ENCODE measurements at places on chromosomes 4 and X.

DNA sequence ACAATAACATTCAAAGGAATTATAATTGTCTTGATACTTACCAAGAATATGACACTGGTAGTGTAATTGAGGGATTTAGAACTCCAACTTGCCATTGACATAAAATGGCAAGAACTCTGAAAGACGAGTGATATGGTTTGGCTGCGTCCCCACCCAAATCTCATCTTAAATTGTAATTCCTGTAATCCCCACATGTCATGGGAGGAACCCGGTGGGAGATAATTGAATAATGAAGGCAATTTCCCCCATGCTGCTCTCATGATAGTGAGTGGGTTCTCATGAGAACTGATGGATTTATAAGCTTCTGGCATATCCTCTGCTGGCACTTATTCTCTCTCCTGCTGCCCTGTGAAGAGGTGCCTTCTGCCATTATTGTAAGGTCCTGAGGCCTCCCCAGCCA is 1536.4 kb downstream of the TECRL start:
- no peak for DNase-seq

GRCh38 chr4:102324730-102325129 is 20.6 kb downstream of the SLC39A8 start:
- no peak for DNase-seq

DNA sequence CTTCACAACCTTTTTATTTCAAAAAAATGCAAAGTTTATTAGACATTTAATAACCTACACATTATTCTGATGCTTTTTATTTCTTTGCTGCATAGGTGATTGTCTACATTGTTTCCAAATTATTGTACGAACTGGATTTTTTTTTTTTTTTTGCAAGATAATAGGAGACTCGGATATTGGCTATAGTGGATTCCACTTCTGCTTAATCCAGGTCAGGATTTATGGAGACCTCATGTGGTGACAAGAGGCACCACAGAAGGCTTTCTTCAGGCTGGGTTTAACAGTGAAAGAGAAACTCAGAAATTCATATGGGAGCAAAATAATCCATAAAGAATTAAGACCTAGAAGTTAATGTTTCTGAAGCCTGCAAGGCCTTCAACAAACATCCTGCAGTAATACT is 2.4 kb upstream of the SLIT2 start:
- DNase-seq: no peak

GRCh38 chrX:68114573-68115129 is 318.6 kb downstream of the OPHN1 start:
- DNase-seq: no peak

GRCh38 chr4:76458825-76459224 is 23.8 kb downstream of the SHROOM3 start:
- no peak for DNase-seq

- no peak for DNase-seq
Observed at GRCh38 chrX:55702671-55703070, 14.9 kb upstream of the RRAGB start.

DNA sequence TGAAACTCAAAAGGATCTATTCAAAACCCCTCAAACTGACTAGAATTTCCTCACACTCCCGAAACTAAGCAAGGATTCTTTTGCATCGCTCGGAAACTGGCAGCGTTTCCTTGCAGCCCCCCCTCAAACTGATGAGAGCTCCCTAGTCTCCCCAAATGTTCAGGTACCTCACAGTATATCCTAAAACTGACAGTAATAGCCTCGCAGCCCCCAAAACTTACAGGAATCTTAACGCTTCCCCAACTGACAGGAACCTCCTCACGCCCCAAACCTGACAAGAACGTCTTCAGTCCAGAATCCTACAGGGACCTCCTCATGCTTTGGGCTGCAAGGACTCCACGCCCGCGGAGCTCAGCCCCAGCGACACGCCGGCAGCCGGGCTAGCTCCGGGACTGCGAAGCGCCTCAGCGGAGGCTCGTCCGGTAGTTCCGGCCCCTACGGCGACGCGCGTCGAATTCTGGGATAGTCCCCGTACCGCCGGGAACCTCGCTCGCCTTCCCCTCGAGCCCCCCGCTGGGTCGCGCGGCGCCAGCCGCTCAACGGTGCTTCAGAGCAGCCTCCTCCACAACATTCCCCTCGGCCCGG is 640 bp downstream of the PHF8 start:
- DNase-seq: no peak

- DNase-seq: no peak
Observed at GRCh38 chrX:101057093-101057714, 5.3 kb upstream of the TRMT2B start.

DNA sequence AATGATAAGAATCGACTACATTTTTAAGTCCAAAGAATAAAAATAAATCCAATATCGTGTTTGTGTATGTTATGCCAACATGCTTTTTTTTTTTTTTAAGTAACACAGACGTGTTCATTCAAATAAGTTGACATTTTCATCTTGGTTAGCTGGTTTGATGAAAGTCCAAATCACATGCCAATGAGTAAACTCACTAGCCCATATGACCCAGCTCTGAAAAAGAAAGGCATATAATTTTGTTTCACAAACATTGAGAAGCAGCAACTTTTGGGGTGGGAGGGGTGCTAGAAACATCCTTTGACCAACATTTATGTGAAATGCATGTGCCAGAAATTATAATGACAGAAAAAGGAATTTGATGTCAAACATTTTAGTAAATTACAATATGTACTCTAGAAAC is 61.6 kb upstream of the SPP1 start:
- no peak for DNase-seq

GRCh38 chr4:72388521-72388920 is 180.5 kb downstream of the ADAMTS3 start:
- DNase-seq: no peak

DNA sequence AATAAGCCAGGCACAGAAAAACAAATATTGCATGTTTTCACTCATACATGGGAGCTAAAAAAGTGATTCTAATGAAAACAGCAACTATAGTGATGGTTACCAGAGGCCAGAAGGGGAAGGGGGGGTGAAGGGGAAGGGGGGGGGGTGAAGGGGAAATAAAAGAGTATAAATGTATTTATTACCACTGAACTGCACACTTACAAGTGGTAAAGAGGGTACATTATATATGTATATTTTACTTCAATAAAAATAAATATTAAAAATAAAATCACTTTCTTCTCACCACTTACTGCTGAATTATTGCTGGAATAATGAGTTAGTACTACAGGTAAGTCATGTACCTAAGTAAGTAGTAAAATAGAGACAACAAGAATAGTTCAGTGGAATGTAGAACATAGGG is 2.1 kb upstream of the VCX3B start:
- no peak for DNase-seq

DNA sequence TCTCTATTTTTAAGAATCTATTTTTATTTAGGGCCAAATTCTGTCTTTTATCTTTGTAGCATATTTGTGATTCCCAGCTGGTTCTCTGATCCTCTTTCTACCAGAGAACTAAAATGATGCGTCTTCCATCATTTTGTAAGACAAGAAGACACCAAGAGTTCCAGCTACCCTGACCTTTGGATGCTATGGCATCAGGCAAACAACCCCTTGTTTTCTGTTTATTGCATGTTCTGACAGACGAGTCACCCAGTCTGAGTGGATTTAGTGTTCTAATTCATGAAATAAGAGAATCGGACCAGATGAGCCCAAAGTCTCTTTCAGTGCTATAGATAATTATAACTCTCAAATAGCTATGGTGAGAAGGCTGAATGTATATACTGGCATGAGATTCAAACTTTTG is 69.7 kb downstream of the ZFYVE28 start:
- DNase-seq: no peak

DNA sequence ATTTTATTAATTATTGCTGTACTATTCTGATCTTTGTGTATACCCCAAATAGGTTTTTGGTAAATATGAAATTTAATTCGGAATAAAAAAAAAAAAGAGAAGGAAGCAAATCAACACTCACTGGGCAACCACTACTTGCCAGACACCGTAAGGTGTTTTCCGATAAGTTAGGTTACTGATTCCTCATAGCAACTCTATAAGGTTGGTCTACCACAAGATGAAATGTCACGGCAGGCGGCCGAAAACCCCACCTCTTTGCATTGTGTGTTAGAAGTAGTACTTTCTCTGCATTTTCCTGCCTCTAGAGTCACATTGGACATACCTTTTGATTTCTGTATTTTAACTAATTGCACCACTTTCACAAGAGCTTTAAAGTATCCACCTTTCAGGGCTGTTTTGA is 44.5 kb upstream of the RASGEF1B start:
- no peak for DNase-seq

GRCh38 chr4:142777045-142777743 is 68.9 kb downstream of the INPP4B start:
- DNase-seq: no peak

- no peak for DNase-seq
Observed at GRCh38 chr4:161893566-161893965, 270.2 kb downstream of the FSTL5 start.

GRCh38 chr4:3689576-3690550 is 76.3 kb upstream of the ADRA2C start:
- DNase-seq: no peak

DNA sequence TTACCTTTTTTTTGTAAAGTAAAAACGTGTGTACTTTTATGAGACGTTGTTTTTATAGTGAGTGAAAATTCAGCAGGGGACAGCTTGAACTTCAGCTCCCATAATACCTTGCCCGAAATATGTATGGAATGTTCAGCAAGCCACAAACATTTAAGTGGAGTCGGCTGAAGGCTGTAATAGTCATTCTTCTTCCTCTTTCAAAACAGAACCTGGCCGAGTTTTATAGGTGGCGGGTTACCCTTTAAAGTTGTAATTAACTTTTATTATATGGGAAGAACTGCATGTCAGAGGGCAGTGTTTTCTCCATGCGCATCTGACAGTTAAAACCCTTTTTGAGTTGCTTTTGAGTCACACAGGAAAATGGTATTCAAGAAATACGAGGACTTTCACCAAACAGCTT is 50.7 kb downstream of the CLDN34 start:
- no peak for DNase-seq

GRCh38 chr4:79489506-79489905 is 81.5 kb upstream of the GK2 start:
- DNase-seq: no peak

DNA sequence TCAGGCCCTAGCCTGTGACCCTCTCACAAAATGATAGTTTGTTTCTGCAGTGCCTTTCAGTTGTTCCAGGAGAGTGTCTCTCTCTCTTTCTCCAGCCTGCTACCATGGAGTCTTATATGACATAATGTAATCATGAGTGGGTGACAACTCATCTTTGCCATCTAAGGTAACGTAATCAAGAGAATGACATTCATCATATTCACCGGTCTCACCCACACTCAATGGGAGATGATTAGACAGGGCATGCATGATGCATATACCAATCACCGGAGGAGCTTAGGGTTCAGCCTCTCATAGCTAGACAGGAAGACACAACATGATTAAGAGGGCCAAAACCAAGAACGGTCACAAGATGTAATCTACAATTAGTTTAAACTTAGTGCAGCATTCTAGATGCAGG is 97.1 kb upstream of the FAM9B start:
- no peak for DNase-seq

- no peak for DNase-seq
Observed at GRCh38 chrX:150203248-150203645, 159.9 kb upstream of the MAMLD1 start.

DNA sequence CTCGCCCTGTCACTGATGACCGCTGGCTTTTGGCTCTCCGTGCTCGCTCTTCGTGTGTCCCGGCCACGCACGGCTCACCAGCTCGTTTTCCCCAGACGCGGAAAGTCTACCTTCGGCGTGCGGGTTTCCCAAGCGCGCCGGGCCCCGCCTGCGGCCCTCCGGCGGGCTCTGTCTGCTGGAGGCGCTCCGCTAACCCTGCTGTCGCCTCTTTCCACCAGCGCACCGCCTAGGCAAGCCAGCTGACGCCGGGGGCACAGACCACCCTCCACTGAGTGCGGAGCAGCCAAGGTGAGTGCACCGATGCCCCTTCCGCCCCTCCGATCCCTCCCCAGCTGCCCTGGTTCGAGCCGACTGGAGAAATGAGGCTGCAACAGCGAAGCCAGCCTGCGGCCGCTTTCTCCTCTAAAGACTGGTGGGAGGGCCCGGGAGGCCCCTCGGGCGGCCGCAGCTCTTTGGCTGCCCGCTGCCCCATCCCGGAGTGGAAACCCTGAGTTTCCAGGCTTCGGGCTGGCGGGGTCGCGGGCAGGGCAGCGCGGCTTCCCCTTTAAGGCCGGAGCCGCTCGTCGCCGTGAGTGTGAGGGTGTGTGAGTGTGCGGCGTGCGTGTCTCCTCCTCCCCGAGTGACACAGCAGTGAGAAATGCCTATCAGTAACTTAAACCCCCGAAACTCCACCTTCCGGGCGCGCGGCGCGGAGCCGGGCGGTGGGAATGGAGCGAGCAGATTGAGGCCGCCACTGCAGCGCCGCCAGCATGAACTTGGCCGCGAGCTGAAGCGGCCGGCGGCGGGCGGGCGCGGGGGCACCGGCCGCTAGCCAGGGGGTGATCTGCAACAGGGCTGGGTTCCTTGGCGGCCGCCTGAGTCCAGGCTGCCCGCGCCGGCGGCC is at the start of gene MAMLD1:
Gene MAMLD1 (plus strand): TSS at position 719 of the 883 bp plus-strand sequence. CDS start 82,200 bp downstream, outside the sequence.
- no peak for DNase-seq

GRCh38 chr4:184447664-184448063 is 26.7 kb downstream of the IRF2 start:
- DNase-seq: no peak

DNA sequence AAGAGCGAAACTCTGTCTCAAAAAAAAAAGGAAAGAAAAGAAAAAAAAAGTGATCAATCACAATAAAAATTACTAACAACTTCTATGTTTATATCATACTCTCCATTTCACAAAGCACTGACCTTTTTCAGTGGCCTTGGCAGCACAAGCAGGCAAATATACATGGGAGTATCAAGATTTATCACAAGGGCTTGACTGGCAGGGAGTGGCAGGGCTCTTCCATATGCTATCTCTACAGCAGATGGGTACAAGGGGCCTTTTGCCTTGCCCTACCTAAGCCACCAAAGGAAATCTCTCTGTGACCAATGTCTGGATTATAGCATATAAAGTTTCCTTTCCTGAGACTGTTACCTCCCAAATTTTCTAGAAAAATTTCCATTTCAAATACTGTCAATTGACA is 24.4 kb downstream of the TSPAN5 start:
- DNase-seq: no peak

DNA sequence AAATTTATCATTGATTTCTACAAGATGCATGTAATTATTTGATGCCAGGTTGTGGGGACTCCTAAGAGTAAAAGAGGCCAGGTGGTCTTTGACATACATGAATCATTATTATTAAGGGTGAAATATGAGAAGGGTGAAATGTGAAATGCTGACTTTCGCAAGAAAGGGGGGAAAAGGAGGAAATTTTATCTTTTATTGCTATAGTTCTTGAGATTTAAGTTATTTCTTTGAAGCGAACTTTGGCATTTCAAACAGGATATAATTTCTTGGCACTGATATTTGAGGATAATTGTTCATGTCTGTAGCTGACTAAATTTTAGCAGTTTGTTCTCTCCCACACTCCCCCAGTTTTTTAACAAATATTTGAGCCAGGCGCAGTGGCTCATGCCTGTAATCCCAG is 80.1 kb downstream of the TMEM131L start:
- DNase-seq: no peak

GRCh38 chr4:89070041-89070440 is 13.1 kb upstream of the FAM13A start:
- DNase-seq: no peak

- DNase-seq: no peak
Observed at GRCh38 chrX:142860944-142861343, 164.8 kb upstream of the SPANXN4 start.
